Germinal center (tissue), 1 donor: ENCODE measurements at places on chromosomes 2 and 18.

DNA sequence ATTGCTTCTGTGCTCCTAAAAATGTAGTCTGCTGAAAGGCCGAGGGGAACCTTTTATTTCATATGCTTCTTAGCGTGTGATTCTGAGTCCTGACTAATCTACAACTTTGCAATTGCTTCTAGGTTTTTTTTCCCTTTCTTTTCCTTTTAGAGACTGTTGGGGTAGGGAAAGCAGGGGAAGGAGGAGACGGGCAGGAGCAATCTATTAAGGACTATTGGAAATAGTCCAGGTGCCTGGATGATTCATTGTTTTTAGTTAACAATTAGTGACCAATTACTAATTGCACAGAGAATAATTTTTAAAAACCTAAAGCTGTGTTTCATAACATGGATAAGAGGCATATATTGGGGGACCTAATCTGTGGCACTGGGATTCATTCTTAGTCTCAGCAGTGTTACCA, 49.4 kb upstream of the STON1 start:
- DNase-seq = no peak

GRCh38 chr2:98216616-98217015, 129.6 kb upstream of the CNGA3 start:
- DNase-seq = no peak

GRCh38 chr18:80076379-80076778, 32.7 kb upstream of the ADNP2 start:
- no peak for DNase-seq

- no peak for DNase-seq
Measured at GRCh38 chr2:186477790-186478189, 8.3 kb upstream of the ZC3H15 start.

DNA sequence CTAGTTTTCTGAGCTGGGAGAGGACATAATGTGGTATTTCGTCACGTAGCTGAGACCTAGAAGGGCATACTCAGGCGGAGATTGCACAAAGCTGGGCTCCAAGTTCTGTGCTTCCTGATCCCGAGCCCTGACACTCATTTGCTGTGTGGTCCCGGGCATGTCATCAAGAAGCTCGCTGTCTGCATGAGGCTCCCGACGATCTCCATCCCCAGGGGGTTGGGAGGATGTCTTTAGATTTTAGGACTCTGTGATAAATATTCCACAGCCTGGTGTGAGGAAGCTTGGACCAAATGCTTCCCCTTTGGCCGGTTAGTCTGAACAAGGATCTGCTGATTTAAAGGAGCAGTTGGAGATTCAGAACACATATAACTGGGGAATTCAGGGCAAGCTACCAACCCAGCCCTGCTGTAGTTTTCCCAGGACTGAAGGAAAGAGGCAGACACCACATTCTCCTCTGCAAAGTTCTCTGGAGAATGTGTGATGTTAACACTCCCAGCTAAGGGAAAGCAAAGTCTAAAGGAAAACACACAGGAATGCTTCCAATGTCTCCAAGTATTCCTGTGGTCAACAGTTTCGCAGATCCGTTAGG, 2.3 kb downstream of the KCNE4 start:
- no peak for DNase-seq

- no peak for DNase-seq
Measured at GRCh38 chr2:234107861-234108260, 57.4 kb downstream of the SPP2 start.

DNA sequence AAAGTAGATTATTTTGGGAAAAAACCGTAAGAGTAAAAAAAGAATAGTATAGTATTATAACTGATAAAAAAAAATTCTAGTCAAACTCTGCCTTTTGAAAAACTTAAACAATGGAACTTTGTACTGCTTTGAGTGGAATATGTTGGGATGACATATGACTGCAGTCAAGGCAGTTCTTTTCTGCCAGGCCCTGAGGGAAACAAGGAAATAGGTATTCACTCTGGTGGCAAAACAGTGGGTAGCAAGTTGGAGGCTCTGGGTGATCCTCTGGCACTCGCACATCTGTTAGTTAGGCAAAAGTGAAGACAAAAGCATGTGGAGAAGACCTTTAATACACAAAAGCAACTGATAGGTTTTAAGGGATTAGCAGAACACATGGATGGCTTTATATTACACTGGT, 102.2 kb downstream of the ARHGEF33 start:
- no peak for DNase-seq

- DNase-seq = no peak
Measured at GRCh38 chr2:218026676-218027425, 24.1 kb upstream of the TNS1 start.

- DNase-seq = no peak
Measured at GRCh38 chr2:160534996-160535395, 41.4 kb upstream of the RBMS1 start.

GRCh38 chr2:163715199-163715598, 20.6 kb downstream of the FIGN start:
- DNase-seq = no peak

GRCh38 chr2:108910541-108911396, 78.3 kb downstream of the EDAR start:
- no peak for DNase-seq

- no peak for DNase-seq
Measured at GRCh38 chr2:96209011-96209728, 543 bp upstream of the STARD7 start.

- no peak for DNase-seq
Measured at GRCh38 chr2:16335604-16335930, 330.1 kb downstream of the CYRIA start.

- DNase-seq = no peak
Measured at GRCh38 chr18:1564793-1565192, 660.1 kb downstream of the ADCYAP1 start.

DNA sequence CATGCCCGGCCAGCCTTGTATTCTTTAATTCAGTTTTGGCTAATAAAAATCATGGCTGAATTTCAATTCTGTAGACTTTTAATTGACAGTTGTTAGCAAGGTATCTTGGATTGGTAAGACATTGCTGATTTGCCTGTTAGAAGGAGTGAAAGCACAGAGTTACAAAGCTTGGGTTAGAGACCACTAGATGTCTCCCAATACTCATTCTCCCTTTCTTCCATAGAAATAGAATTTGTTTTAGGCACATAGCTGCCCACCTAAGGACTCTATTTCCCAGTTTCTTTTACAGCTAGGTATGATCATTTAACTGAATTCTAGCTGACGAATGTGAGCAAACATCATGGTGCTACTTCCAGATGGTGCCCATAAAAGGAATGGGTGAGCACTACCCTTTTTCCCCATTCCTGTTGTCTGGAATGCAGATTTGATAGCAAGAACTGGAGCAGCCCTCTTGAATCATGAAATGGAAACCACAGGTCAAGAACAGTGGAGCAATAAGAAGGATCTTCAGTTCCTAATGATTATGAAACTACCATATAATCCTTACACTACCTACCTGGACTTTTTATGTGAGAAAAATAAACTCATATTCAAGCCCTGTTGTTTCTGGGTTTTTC, 17.5 kb downstream of the PECR start:
- no peak for DNase-seq
